ENCODE measurements at places on chromosomes 12 and 14.

- DNase-seq: no peak
Measured at GRCh38 chr12:81359736-81360135, 281.9 kb downstream of the ACSS3 start.

- no peak for DNase-seq
Measured at GRCh38 chr12:84912198-84913128, at the start of gene SLC6A15. SLC6A15 (minus strand) TSS chr12:84912799; CDS start chr12:84892120, 20,679 bp downstream.

DNA sequence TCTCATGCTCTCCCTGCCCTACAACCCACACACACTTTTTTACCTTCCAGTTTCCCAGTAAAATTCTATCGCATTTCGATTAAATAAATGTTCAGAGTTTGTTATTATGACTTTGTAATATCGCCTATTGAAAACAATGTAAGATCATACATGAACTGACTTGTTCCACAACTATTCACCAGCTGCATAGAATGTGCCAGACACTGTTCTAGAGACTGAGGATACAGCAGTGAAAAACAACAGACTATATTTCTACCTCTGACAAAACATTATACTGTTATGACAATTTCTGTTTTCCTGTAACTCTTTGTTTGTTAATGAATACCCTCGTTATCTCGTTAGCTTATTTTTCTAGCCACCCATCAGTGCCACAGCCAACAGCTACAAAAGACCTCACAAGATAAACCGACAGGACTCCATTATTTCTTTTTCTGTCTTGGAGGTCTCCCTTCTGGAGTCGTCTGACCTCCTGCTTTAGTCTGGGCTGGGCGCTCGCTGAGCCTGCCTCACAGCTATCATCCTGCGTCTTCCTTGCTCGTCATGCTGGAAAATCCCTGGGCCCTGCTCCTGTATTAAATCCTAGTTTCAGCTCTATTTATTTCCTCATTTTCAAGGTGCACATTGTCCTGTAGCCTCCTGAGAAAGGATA, 498.9 kb downstream of the DIO2 start:
- no peak for DNase-seq

GRCh38 chr12:54596526-54596946, 8.1 kb upstream of the PPP1R1A start:
- DNase-seq: no peak

- DNase-seq: no peak
Measured at GRCh38 chr12:47942614-47943225, 20.7 kb upstream of the TMEM106C start.

- DNase-seq: no peak
Measured at GRCh38 chr12:131603106-131603938, 107.6 kb upstream of the SFSWAP start.

GRCh38 chr14:76755610-76756370, 5.5 kb upstream of the VASH1 start:
- DNase-seq: no peak

All from kidney epithelial cell (primary cell).